ENCODE measurements at places on chromosomes 4 and X.

DNA sequence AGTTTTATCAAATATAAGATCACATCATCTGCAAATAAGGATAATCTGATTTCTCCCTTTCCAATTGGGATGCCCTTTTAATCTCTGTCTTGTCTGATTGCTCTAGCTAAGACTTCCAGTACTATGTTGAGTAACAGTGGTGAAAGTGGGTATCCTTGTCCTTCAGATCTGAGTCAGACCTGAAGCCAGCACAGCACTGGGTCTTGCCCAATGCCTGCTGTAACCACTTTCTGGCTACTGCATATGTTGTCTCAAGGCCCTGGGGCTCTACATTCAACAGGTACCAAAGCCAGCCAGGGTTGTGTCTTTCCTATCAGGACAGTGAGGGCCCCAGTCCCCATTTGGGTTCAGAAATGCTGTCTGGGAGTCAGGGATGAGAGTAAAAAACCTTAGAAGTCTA is 90.3 kb downstream of the CYSLTR1 start:
- DNase-seq: no peak

DNA sequence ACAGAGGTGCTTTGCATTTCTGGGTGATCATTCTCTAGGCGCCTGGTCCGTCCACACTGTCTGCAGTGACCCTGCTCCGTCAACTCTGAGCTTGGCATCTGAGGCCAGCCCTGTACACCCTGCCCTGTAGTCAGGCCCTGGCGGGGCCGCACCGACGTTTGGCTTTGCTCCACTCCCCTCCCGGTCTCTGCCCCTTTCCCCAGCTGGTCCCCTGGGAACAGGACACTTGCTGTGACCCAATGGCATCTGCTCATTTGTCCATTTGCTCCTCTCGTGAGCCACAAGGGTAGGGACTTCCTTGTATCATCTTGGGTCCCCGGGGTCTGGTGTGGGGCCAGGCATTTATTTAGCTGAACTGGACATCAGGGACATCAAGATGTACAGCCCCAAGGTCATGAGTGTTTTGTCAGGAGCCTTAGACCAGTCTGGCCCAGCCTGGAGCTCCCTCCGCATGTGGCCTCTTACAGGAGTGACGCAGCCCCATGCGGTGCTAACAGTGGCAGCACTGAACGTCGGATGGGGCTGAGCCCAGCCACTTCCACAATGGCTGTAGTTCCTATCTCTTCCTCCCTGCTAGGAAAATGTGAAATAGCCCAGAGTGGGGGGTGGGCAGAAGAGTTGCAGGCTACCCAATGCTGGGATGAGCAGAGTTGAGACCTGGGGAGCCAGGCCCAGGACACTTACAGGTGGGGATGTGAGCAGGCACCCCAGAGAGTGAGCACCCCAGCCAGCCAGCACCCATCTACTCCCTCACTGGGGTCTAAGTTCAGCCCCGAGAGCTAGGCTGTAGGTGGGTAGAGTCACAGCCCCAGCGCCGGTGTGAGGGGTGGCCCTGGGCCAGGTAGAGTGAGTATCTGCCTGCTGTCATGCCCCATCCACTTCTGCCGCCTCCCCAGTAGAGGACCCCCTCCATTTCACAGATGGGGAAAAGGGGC is 2.0 kb upstream of the SH3BP2 start:
- DNase-seq: no peak

- no peak for DNase-seq
Measured at GRCh38 chrX:124860736-124861135, 458.9 kb upstream of the TEX13C start.

- no peak for DNase-seq
Measured at GRCh38 chrX:155009994-155010472, 12.5 kb downstream of the F8 start.

DNA sequence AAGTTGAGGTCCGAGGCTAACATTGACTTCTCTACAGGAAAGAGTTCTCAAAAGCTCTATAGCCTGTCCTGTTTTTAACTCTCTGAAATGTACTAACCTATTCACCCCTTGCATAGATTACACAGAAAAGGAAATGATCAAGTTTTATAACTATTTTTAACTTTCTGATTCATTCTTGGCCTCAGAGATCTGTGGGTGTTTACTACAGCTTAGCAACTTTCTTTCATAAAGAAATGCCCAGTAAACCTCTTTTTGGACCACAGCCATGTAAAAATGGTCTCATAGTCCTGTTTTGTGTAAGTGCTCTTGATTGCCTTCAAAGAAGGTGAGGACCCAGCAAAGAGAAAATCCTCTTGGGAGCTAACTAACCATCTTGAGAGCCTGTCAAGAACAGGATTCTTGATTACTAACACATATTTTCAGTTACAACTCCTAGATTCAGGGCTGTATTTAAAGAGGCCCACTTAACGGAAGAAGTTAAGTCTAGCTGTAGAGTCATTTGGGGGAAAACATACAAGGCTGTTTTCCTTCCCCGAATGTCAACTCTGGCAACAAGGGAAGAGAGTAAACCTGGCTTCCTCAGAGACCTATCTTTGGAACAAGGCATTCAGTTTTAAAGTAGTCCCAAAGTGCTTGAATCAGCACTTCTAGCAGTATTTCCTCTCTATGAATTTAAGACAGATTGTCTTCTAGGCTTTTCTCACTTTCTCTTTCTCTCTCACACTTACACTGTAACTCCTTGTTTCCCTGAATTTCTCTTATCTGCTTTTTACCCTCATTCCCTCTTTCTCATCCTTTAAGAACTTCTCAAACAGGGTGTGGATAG is 78.2 kb downstream of the IL21 start:
- no peak for DNase-seq

DNA sequence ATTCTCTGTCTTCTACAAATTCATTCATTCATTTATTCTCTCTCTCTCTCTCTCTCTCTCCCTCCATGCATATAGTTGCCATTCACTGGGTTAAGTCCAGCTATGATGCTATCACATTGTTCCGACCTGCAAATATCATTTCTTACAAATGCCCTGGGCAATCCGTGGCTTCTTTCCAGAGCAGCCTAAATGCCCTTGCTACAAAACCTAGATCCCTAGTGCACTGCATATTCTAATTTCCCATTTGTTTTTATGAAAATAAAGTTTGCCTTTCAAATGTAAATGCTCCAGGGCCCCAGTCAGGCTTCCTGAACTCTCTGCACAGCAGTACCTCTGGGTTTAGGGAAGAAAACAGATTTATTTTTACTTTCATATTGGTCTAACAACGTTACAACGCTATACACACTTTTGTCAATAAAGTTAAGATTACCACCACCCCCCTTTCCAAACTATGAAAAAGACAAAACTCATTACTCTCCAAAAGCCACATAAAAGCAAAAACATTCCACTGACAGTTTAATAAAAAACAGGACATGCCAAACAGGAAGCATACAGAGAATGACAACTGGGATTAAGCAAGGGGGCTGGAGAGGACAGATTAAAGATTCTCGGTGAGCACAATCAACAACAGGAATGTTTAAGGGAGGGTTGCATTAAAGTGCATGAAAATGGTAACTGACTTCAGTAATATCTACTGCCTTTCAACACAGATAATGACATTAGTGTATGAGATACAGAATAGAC is 104.3 kb downstream of the USP46 start:
- DNase-seq: no peak
